ENCODE measurements at places on chromosomes 6 and 20.
A peak's percentile ranks its signal among the peaks of the same experiment; 100 is the strongest.

GRCh38 chr20:60116128-60116909 lies 158.1 kb downstream of the CDH26 start:
- no peak for DNase-seq

- DNase-seq: no peak
These were observed 5.6 kb upstream of the STX16 start for GRCh38 chr20:58645412-58645968.

- DNase-seq: peak; percentile 46
These were observed 369 bp downstream of the SLC4A11 start for GRCh38 chr20:3238616-3239025.

GRCh38 chr6:52157301-52157941 lies 28.8 kb upstream of the IL17A start:
- DNase-seq: no peak

DNA sequence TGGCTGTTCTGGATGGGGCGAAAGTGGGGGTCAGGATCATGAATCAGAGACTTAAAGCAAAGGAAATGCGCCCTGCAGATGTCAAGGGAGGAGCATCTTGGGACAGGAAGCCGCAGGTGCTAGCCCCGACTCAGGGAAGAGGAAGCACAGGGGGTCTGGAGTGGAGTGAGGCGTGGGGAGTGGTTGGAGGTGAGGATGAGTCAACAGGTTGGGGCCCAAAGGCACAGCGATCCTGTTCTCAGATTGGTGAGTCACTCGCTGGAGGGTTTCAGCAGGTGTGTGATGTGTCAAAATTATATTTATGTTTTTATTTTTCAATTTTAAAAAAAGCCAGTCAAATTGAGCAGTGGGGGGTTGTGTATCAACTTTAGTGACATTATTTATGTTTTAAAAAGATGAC lies 19.0 kb downstream of the PACSIN1 start:
- peak; percentile 54 for DNase-seq

- no peak for DNase-seq
These were observed 12.6 kb downstream of the TINAG start for GRCh38 chr6:54320871-54321270.

- no peak for DNase-seq
These were observed 106.9 kb downstream of the TRDN start for GRCh38 chr6:123529843-123530242.

DNA sequence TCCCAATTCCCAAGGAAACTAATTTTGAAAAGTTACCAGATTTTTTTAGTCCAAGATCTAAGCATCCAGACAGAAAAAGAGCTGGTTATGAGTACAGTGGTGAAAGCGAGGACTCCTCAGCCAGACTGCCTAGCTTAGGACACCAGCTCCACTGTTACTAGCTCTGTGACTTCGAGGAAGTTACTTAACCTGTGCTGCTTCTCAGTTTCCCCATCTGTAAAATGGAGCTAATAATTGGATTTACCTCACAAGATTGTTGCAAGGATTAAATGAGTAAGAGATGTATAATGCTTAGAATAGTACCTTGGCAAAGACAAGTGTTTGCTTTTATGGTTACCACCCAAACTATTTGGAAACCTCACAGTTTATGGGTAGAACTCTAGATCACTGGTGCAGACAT lies 1.1 kb downstream of the NT5DC1 start:
- DNase-seq: no peak

DNA sequence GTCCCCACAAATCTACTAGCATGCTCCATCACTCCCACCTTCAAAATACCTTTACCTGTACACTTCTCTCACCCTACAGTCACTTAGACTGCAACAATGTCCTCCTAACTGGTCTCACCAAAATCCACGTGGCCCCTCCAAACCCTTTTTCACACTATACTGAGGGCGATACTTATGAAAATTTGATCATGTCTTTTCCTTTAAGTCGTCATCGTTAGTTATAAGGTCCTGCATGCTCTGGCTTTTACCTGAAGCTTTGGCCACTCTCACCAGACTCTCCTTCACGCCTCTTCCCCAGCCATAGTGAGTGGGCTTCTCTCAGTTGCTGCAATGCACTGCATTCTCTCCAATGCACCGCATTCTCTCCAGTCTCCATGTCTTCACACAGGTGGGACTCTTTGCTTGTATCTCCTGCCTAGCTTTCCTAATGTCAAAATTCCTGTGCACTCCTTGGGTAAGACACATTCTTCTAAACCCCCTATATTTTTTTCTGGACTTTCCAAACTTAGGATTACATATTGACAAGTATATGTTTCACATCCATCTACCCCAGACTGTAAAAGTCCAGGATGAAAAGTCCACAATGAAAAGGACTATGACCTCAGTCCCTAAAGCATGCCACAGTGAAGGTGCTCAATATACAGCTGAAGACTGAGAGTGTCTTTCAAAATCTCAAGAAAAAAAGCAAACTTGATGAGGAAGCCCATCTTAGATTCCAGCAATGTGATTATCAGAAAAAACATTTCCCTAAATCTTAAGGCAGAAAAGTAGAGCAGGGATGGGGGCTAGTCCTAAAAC lies 24.7 kb downstream of the PTPRK start:
- no peak for DNase-seq

DNA sequence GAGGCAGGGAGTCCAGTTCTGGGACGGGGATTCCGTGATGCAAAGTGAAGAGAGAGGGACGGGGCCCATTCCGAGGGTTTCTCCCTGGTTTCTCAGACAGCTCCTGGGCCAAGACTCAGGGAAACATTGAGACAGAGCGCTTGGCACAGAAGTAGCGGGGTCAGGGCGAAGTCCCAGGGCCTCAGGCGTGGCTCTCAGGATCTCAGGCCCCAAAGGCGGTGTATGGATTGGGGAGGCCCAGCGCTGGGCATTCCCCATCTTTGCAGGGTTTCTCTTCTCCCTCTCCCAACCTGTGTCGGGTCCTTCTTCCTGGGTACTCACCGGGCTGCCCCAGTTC lies 35.9 kb upstream of the HLA-G start:
- no peak for DNase-seq

DNA sequence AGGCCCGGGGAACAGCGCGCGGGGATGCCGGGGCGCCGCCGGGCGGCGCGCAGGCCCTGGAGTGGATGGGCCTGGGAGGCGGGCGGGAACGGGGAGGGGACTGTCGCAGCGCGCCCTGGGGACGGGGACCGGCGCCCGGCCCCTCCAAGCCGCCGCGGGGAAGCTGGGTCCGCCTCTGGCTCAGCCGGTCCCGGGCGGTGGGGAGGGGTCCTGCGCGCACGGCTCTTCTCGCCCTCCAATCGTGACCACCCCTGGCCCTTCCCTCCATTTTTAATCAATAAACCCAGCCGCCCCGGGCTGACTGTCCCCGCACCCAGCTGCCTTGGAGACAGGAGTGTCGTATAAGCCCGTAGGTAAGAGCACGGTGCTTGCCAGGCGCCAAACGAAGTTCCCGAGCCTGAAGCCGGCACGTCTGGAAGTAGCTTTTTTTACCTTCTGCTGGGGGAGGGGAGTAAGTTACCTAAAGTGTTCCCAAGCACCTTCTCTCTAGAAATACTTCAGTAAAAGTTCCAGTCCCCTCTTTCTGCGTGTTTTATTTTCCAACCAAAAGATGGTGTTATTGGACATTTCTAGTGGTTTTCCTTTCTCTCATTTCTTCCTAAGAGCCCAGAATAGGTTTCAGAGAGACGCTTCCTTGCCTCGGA lies 780 bp upstream of the TAF4 start:
- peak; percentile 51 for DNase-seq

DNA sequence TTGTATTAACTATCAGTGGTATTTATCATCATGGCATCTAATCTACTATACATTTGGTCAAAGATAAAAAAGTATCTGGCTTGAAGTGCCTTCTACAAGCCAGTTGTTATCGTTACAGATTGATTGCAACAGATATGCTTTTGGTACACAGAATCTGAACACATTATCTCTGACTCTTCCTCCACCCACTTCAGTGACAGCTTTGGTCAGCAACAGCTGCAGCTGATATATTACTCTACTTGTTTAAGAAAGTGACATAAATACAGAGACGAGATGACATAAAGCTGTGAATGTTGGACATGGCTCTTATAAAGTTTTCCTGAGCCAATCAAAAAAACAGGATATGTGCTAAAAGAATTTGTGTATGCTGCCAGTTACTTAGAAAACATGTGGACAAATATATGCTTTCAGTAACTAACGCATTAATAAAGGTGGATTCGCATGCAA lies 77.6 kb downstream of the HIVEP2 start:
- no peak for DNase-seq

DNA sequence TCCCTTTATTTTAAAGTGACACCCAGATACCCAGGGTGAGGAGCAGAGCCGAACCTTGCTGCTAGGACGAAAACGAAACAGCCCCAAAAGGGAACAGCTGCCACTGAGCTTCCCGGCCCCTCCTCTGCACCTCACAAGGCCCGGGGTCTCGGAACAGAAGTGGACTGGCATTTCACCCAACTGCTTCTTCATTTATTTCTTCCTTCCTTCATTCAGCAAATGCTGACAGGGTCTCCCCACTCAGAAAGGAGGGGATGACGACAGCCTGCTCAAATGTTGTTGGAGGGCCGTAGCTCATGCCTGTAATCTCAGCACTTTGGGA lies 220.3 kb downstream of the PREX1 start:
- no peak for DNase-seq

DNA sequence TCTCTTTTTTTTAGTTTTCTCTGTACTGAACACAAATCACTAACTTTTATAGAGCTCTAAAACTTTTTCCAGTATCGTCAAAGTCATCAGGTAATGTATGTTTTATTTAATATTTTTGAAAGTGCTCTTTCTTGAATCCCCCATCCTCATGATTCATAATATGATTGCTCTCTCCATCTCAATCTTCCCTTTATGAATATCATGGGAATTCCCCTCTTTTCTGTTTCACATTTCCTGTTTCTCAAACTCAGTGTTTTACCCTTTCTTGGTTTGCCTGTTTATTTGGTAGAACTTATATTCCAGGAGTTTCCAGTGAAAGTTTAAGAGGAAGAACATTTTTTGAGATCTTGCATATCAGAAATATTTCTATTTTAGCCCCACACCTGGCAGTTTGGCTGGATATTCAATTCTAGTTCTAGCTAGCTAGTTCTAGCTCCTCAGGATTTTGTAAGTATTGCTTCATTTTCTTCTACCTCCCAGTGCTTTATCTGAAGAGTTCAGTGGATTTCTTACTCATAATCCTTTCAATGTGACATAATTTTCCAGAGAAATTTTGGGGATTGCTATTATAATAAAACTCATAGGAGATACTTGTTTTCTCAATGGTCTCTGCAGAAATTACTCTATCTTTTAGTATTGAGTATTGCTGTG lies 6.1 kb upstream of the C6orf58 start:
- DNase-seq: no peak

- DNase-seq: no peak
These were observed 315.9 kb downstream of the TFAP2A start for GRCh38 chr6:10098756-10099528.

DNA sequence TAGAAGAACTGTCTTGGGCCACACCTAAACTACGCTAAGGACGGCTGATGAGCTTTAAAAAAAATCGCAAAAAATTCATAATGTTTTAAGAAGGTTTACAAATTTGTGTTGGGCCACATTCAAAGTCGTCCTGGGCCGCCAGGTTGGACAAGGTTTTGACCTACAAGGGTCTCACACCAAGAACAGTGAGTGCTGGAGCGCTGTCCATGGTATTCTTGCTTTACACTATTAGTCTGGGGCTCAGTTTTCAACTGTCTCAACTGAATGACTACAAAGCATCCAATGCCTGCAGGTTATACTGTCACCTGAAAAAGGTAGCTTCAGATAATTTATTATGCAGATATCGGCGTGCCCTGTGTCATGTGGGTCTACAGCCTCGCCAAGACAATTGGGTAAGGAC lies 3.7 kb upstream of the FAXC start:
- DNase-seq: no peak

- DNase-seq: peak; percentile 41
These were observed 38.9 kb upstream of the TNFAIP3 start for GRCh38 chr6:137827977-137828810.

DNA sequence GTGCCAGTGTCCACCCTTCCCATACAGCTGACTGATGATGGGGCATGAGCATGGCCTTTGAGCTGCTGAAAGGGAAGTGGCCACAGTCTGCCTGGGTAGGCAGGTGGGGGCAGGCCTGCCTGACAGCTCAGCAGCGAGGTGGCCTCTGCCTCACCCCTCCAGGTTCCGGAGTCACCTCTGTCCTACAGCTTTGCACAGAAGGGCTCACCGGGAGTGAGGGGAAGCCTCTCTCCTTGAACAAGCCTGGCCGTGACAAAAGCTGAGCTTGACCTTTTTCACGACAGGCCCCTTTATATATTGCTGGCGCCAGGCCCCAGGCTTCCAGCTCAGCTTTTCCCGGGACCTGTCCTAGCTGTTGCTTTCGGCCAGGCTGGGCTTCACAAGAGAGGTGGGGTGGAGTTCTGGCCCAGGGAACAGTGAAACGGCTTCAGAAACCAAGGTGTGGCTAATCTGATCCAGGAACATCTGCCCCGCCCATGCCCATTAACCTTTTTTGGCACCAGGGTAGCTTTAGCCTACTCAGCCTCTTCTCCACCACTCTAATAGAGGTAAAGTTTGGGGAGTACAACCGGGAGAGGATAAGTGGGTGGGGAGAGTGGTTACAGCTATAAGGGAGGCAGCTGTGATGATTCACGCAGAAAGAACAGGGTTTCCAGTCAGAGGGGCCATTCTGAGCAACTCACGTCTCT lies 42.9 kb downstream of the C6orf132 start:
- DNase-seq: no peak

DNA sequence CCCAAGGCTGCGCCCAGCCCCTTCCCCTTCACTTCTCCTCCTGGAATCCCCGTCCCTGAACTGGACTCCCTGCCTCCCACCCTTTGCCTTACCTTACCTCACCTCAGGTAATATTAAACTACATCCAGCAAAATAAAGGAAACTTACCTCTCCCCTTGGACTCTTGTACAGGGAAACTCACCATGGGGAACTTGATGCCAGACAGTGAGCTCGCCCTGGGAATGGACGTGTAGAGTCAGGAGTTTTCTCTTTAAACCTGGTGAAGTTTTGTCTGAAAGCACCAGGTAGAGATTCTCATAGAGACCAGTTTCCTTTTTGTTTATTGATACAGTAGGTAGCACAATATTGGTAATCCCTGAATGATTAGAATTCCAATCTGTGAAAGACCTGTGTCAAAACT lies 544 bp upstream of the HLA-C start:
- peak; percentile 42 for DNase-seq

- no peak for DNase-seq
These were observed 17.8 kb upstream of the HLA-DRB1 start for GRCh38 chr6:32607263-32607987.

- DNase-seq: no peak
These were observed 160.2 kb downstream of the SYCP2 start for GRCh38 chr20:59772931-59773913.

Measured in CD4-positive, alpha-beta T cell treated with Interleukin-21 for 1 hour (primary cell).